ENCODE measurements at places on chromosomes 11 and 22.

GRCh38 chr11:64720640-64721358, 2.2 kb downstream of the NRXN2 start:
- DNase-seq: no peak

DNA sequence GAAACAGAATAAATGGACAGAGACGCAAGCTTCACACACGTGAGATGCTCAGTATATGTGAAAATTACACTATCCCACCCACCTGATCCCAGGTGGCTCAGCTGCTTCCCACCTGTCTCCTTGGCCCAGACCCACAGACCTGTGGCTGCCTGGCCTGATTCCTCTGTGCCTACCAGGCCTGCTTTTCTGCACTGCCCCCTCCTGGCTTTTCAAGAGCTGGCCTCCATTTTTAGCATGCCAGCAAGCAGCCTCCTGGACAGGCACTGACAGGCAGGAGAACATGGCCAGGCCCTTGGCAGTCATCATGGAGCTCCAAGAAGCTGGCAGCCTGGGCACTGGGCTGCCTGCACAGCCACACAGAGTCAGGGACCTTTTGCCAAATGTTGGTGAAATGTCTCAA, 79.5 kb upstream of the HMGXB4 start:
- no peak for DNase-seq

GRCh38 chr11:117380676-117381075, 53.0 kb downstream of the CEP164 start:
- DNase-seq: no peak

DNA sequence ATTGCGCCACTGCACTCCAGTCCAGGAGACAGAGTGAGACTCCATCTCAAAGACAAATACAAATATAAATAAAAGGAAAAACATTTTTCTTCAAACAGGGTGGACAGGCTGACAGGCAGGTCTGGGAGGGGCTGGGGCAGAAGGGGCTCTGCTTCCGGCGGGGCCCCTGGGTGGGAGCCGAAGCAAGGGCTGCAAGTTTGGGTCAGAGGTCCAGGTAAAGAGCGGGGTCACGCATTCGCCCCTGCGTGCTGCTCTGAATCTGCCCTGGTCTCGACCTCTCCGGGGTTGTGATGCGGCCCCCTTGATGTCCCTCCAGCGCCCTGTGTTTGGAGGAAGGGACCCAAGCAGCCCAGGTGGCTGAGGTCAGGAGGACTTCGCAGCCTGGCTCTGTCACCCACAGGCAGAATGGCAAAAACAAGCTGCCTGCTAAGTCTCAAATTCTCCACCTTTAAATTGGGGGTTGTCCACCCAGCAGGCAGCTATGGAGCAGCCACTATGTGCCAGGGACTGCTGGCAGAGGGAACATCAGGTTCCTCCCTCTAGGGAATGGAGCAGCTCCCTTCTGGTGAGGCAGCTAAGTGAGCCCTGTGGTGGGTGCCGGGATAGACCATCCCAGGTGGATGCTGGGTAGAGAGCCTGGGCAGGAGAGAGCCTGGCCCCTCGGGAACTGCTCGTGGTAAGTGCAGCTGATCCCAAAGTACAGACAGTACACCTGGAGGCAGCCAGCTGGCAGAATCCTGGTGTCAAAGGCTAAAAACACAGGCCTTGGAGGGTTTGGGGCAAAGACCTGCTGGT, 10.3 kb upstream of the PHF21B start:
- no peak for DNase-seq

DNA sequence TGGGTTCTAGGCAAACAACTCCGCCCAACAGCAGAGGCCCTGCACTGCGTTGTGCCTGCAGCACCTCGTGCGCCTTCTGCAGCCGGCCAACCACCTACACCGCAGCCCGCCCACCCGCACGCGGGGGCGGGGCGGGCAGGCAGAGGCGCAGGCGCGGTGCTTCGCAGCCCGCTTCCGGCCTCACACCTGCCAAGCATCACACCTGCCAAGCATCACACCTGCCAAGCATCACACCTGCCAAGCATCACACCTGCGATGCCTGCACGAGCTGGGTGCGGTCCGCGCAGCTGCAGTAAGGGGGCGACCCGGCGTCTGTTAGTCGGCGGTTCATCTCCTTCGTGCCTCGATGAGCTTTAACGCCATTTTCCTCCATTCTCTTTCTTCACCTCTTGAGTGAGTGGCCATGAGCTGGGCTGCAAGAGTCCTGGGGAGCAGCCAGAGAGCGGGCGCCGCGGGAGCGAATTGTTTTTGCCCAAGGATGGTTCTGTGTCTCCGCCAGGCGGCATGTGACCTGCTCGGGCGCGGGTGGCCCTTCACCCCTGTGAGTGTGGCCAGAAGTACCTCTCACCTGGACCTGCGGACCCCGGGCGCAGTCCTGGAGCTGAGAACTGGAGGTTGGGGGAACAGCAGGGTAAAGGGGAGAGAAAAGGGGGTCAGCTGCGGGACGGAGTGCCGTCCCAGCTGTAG, at the start of gene LDHAL6A:
Gene LDHAL6A (plus strand): TSS at position 171 of the 687 bp plus-strand sequence. CDS start 825 bp downstream, outside the sequence.
- no peak for DNase-seq

DNA sequence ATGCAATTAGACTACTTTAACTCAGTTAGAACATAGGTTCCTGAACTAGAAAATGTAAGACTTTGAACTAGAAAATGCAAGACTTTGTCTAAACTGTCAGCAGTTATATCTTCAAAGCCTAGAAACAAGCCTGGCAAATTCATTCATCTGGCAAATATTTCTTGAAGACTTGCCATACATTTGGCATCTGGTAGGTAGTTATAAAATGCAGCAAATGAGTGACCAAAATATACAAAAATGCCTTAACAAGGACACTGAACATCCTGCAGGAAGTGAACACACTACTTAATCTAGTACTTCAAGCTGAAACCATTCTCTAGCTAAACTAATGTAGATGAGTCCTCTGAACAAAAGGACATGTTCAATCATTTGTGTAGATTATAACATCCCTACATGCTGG, 84.7 kb upstream of the SCUBE2 start:
- DNase-seq: no peak

- DNase-seq: no peak
These were observed 8.1 kb downstream of the EHD1 start for GRCh38 chr11:64870176-64870892.

DNA sequence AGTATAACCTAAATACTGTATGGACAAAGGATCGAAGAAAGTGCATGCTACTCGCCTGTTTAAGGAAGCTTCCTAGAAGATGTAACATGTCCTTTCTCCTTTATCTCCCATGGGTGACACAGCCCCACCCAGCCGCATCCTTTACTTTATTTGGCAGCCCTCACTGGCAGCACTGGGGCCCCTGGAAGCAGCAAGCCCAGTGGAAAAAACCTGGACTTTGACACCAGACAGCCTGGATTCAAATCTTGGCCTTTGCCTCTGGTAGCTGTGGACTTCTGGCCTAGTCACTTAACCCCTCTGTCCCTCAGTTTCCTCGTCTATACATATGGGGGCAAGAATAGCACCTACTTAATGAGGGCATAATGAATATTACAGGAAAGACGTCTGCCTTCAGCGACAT, 67.1 kb downstream of the MYEOV start:
- DNase-seq: no peak

DNA sequence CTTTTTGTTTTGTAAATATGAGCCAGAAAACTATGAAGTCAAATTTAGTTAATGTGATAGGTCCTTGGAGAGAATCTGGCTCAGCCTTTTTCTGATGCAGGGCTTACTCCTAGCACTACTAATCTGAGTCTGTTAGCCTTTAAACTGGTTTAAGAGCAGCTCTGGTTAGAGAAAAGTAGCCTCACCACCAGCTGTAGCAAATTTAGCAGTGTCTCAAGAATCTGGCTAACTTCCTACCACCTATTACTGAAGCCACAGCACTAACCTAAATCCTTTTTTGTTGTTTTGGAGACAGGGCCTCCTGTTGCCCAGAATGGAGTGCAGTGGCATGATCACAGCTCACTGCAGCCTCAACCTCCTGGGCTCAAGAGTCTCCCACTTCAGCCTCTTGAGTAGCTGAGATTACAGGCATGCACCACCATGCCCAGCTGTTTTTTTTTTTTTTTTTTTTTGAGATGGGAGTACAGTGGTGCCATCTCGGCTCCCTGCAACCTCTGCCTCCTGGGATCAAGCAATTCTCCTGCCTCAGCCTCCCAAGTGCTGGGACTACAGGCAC, 13.9 kb downstream of the RBM4B start:
- DNase-seq: no peak

- no peak for DNase-seq
These were observed 66.0 kb downstream of the TBC1D22A start for GRCh38 chr22:46828323-46828900.

DNA sequence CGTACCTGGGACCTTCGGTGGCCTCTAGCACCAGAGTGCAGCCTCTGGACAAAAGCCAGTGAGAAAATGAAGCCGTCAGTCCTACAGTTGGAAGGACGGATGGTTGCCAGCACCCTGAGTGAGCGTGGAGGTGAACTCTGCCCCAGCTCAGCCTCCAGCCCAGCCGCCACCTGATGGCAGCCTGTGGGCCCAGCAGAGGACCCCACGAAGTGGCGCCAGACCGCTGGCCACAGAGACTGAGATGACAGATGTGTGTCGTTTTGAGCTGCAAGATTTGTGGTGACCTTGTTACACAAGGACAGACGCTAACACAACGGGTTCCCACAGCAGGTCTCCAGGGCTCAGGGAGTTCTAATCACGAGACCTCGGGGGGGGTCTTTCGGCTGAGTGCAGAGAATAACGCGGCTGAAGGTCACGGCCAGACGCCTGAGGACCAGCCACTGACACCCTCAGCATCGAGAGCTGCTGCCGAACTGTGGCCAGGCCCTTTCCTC, 75.0 kb downstream of the BRD1 start:
- DNase-seq: no peak

- DNase-seq: peak; percentile 84
These were observed at the start of gene CTSD for GRCh38 chr11:1763796-1764661. Gene CTSD, minus strand, starts transcription at chr11:1763927. Its CDS starts 68 bp downstream, at chr11:1763859.

DNA sequence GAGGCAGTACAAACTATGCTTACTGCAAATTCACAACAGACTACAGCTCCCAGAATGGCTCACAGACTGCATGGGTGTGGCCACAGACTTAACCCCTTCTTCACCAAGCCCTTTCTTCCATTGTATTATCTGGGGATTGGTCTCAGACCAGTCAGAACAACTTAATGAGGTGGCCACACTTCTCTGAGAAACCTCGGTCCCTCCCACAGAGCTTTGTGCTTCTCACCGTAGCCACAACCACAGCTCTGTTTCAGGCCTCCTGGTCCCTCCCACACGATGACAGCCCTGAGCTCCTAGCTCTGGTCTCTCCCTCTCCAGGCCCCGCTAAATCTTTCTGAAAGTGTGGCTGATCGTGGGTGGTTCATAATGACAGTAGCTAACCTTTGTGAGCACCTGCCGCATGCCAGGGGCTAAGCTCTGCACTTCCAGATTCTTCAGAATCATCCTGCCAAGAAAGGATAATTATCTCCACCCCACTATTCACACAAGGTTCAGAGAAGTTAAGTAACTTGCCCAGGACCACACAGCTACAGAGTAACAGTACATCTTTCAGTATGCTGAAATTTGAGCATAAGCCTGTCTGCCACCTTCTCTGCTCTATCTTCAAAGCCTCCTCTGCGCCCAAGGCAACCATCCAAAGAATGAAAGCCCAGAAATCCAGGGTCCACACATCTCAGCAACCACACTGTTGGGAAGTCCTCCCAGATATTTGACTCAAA, 5.4 kb downstream of the PDE2A start:
- no peak for DNase-seq

DNA sequence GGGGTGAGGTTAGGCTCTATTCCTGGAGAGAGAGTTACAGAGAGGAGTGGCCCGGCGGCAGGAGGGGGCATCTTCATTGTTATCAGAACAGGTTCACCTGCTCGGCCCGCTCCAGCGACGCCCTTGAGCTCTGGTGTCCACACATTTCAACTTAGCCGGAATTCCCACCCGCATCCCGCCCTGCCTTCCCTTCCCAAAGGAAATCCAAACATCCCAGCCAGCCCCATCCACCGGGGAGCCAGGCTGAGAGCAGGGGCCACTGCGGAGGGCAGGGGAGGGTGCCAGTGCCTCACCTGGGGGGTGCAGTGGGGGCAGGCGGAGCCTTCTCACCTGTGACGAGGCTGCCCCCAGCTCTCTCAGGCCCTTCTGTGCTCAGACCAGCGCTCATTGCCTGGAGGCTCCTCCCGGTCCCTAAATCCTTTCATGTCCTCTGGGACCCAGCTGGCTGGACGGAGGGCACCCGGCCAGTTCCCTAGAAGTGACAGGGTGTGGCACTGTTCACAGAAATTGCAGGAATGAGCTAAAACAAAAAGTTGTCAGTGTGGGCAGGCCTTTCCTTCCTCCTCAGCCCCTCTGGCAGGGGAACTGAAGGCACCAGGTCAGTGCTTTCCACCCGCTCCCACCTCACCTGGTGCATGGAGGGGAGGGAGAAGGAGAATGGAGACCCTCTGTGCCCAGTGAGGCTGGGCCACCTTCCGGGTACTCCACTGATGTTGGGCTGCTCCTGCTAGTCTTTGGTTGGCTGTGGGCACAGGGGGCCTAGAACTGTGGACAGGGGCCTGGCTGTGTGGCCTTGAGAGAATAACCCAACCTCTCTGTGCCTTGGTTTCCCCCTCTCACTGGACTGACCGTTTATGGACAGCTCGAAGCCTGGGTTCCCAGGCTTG, 2.2 kb upstream of the MRGPRG start:
- DNase-seq: no peak

GRCh38 chr22:43391306-43391705, 20.5 kb upstream of the MPPED1 start:
- no peak for DNase-seq

GRCh38 chr22:38881997-38882879, 10.2 kb upstream of the CBX6 start:
- no peak for DNase-seq

GRCh38 chr11:17608821-17609220, 61.8 kb downstream of the OTOG start:
- no peak for DNase-seq

GRCh38 chr22:35811670-35812069, 94.0 kb downstream of the APOL5 start:
- no peak for DNase-seq

- no peak for DNase-seq
These were observed 34.5 kb upstream of the ETS1 start for GRCh38 chr11:128621601-128622501.

- DNase-seq: no peak
These were observed 668.0 kb downstream of the ETS1 start for GRCh38 chr11:127919206-127920000.

- peak; percentile 62 for DNase-seq
These were observed 406.8 kb downstream of the ETS1 start for GRCh38 chr11:128180441-128181087.

Measured in A549 (cell line).